B cell (primary cell): ENCODE measurements at places on chromosomes 12 and 14. TPM values are rescaled to one million over a fixed set of nuclear protein-coding genes. Genes with fewer than 3 reads are reported as not detected.

DNA sequence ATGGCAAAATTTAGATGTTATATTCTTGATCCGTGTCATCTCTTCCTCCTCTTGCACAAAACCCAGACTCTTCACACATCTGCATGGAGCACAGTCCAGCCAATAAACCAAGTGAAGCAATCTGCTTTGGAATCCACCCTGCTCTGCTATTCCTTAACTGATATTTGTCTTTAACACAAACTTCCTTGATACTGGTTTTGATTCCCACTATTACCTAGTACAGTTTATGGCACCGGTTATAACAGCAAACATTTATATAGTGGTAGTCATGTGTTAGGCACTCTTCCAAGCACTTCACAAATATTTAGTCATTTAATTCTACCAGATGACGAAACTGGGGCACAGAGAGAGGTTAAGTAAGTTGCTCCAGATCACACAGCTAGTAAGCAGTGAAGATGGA, 12.5 kb downstream of the STYK1 start:
- no peak for DNase-seq

DNA sequence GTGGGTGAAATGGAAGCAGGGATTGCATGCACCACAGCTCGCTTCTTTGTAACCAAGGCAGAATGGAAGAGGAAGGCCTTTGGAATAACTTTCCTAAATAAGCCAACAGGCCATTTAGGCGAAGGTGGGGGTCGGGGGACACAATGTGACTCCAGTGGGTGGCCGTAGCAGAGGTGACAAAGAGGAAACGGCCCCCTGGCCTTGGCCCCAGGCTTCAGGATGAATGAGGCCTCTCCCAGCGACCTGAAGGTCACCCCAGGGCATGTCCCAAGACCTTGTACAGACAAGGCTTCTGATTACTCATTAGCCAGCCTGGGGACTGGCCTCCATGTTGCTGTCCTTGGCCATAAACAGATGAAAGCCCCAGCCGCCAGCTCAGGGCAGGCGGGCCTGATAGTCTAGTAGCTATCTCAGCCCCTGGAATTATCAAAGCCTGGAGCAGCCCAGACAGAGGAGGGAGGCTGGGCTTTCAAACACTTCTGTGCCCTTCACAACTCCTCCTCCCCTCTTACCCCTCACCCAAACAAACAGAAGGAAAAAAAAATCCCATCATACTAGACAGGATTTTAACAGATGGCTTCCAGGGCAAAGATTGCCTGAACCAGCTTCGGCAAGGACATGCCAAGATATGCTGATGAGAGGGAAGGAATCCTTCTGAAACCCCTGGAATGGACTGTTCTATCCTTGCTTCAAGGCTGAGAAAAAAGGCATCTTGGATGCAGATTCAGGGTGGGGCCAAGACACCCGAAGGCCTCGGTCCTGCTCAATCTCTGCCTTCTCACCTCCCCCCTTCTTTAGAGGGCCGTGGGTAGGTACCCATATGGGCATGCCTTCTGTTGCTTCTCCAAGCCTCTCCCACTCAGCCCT, 142.3 kb upstream of the PARP11 start:
- DNase-seq: no peak

GRCh38 chr14:53019406-53019805, 68.6 kb upstream of the FERMT2 start:
- DNase-seq: no peak

DNA sequence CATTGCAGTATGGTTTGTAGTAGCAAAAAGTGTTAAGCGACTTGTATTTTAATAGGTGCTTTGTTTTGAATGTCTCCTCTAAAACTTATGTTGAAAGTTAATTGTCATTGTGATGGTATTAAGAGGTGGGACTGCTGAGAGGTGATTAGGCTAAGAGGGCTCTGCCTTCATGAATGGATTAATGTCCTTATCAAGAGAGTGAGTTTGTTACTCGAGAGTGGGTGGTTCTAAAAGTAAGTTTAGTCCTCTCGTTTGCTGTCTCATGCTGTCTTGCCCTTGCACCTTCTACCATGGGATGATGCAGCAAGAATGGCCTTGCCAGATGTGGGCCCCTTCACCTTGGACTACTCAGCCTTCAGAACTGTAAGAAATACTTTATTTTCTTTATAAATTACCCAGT, 17.4 kb downstream of the ZDHHC17 start:
- no peak for DNase-seq

DNA sequence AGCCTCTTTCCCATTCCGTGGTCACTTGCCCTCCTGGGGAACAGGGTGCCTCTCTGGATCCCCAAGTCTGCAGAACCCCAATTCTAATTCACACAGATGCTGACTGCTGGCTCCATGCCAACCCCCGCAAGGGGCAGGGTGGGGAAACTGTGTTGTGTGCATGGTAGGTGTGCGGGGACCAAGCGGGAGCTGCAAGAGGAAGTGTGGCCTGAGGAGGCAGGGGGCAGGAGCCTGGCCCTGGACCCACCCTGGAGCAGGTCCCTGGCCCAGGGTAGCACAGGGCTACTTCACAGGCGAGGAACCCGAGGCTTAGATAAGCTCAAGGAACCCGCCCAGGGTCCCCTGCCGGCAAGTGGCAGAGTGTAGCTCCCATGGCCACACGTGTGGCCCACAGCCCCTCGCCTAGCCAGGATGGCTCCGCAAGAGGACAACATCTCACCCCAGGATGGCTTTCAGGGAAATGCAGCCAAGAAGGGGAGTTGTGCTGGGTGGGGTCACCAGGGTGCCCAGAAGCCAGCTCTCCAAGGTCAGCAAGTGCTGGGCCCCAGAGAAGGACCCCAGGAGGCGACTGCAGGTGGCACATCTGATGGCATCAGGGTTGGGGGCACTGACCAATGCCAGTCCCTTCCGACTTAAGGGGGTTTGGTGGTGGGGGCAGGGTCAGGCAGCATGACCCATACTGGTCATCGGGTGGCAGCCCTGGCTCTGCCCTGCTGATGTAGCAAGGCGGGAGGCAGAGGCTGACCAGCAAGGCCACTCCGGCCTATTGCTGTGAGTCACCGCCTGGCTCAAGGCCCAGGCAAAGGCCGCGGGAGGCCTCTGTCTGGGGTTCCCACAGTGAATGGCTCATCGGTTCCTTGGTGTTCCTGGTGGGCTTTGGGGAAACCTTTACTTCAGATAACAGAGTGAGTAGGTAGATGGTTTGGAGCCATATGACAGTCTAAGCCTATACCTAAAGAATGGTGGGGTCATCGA, 37.3 kb upstream of the EML1 start:
- DNase-seq: no peak

DNA sequence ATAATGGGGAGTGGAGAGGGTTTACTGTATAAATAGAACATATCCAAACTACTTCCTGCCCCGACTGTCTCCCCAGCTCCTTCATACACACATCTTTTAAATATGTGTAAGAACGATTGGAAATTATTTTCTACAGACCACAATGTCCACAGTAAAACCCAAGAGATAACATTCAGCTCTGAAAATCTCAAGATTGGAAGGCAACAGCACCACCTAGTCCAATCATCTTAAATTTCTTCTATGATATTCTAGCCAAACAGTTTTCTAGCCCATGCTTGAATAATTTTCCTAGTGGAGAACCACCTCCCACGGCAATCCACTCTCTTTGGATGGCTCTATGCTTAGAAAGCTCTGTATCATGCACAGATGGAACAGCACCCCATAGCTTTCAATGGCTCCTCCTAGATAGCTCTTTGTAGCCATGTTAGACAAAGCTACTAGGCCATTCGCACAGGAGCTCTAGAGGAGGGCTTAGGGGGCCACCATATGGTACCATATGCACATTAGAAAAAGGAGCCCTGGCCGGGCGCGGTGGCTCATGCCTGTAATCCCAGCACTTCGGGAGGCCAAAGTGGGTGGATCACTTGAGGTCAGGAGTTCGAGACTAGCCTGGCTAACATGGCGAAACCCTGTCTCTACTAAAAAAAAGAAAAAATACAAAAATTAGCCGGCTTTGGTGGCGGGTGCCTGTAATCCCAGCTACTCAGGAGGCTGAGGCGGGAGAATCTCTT, 18.1 kb downstream of the VDR start:
- DNase-seq: no peak

GRCh38 chr12:67377541-67377940, 108.4 kb downstream of the CAND1 start:
- DNase-seq: no peak

DNA sequence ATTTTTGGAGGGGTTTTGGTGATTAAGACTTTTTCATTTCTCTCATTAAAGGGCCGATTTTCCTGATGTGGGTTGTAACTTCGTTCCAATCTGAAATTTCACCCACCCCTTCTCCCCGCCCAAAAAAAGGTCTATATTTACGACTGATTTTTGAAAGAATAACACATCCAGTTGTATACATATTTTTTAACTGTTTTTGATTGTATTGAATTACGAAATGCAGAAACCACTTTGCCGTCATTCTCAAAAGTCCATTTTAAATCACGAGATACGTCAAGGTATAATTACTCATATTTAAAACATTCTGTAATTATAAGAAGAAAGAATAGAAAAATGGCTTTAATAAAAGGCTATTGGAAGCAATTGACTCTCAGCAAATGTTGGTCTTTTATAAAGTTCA, 520.7 kb downstream of the MED13L start:
- DNase-seq: no peak

- DNase-seq: no peak
Measured at GRCh38 chr12:62484233-62484632, 17.6 kb downstream of the MON2 start.

GRCh38 chr12:124592050-124592449, 24.6 kb upstream of the NCOR2 start:
- DNase-seq: no peak

- DNase-seq: no peak
Measured at GRCh38 chr12:108378926-108379325, 39.8 kb upstream of the CMKLR1 start.

DNA sequence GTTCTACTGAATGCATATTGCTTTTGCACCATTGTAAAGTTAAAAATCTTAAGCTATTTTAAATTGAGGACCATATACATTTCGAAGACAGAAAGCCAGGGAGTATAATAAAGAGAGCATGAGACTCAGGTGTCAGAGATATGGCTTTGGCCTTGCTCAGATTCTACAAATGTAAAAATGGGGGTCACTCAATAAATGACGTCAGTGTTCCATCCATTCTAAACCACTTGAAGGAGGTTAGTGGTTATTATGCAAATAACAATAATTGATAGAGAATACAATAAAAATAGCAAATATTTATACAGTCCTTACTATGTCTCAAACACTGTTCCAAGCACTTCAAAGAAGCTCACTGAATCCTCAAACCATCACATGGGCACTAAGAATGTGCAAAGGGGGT, 20.1 kb downstream of the RTN1 start:
- DNase-seq: no peak

DNA sequence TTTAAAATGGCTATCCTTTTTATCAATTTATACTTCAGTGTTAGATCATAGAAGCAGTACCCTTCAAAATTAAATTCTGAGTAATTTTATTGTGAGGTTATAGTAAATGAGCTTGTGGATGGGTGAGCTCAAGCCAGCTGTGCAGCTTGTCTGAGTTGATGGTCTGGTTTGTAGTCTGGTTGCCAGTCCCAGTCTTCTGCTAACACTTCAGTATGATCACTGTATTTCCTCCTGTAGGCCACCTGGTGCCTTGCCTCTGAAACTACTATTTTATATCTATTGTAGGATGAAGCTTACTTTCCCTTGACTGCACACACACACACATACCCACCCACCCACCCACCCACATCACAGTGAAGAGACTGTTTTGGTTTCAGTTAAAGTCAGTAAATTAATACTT, 496.4 kb downstream of the PCNX1 start:
- peak; percentile 84 for DNase-seq

DNA sequence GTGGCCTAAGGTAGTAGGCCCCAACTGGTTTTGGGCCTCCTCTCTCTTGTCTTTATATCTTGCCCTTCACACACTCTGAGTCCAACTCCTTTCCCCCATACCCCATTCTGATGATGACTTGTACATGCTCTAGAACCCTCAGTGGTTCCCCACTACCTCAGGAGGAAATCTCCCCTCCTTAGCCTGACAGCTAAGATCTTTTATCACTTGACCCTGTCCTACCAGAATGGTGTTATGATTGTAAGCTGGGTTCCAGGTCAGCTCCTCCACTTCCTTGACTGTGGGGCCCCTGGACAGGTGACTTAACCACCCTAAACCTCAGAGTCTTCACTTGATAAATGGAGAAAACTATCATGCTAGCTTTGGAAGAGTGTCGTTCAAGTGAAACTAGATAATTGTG, 9.4 kb upstream of the MYL2 start:
- no peak for DNase-seq

- no peak for DNase-seq
Measured at GRCh38 chr14:94387051-94388026, 1.1 kb downstream of the SERPINA1 start.

GRCh38 chr14:50871914-50872732, at the start of gene ABHD12B:
TSS of gene ABHD12B (plus strand) at chr14:50872053. CDS start at chr14:50872175, 122 bp downstream.
- DNase-seq: no peak

- no peak for DNase-seq
Measured at GRCh38 chr12:91077228-91077954, 19.6 kb upstream of the KERA start.

GRCh38 chr12:2803635-2804392, 8.7 kb upstream of the ITFG2 start:
- DNase-seq: no peak

GRCh38 chr14:105409364-105409763, 10.3 kb upstream of the MTA1 start:
- no peak for DNase-seq

- peak; percentile 93 for DNase-seq
Measured at GRCh38 chr14:75985618-75986438, at the start of gene IFT43. TSS of gene IFT43 (plus strand) at chr14:75985763. CDS start at chr14:75985787, 24 bp downstream.

ANKRD33 gene
- not detected in 2 replicates for total RNA-seq

GPR84 gene
- not detected in 2 replicates for total RNA-seq

SYNDIG1L gene
- not detected in 2 replicates for total RNA-seq

TAS2R19 gene
- 3.6 and 5.7 TPM in 2 replicates for total RNA-seq

CLEC2A gene
- not detected in 2 replicates for total RNA-seq

OTX2 gene
- total RNA-seq: not detected in 2 replicates

FERMT2 gene
- total RNA-seq: 0.05 TPM in 1 of 2 replicates, not detected in the other

ADAM21 gene
- total RNA-seq: 0.24 TPM in 1 of 2 replicates, not detected in the other

BDKRB1 gene
- total RNA-seq: not detected in 2 replicates
